ENCODE measurements at places on chromosomes 1 and 21.

DNA sequence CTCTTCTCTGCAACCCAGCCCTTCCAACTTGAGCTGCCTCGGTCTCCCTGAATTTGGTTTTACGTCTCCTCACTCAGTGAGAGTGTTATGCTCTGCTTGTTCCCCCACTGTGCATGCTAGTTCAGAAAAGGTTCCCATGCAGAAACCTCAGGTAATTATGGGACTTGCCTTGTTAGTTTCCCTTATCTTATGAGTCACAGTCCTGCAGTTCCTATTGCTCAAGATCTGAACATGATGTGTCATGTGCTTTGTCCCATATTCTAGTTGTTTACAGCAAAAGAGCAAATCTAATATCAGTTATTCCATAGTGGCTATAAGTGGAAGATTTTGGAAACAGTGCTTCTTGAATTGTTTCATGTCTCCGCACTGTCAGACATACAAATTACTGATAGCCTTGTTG is 74.4 kb downstream of the DUSP10 start:
- DNase-seq: no peak

DNA sequence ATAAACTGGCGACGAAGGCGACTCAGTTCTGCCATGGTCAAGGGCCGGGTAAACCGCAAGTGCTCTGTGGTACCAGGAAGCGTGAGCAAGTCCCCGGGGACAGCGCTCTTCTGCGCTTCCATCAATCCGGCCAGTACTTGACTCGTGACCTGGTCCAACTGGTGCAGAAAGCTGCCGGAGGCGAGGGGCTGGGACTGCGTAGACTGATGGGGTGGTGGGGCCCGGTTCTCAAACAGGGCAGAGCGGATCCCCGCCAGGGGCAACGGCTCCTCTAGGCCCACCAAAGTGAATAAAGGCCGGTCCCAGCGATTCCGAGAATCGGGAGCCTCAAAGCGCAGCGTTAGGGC is 852 bp downstream of the KTI12 start:
- DNase-seq: peak; percentile 15

- DNase-seq: peak; percentile 23
Measured at GRCh38 chr21:29217818-29218291, 80.9 kb upstream of the BACH1 start.

GRCh38 chr1:104064399-104064798 is 314.7 kb downstream of the AMY1C start:
- no peak for DNase-seq

DNA sequence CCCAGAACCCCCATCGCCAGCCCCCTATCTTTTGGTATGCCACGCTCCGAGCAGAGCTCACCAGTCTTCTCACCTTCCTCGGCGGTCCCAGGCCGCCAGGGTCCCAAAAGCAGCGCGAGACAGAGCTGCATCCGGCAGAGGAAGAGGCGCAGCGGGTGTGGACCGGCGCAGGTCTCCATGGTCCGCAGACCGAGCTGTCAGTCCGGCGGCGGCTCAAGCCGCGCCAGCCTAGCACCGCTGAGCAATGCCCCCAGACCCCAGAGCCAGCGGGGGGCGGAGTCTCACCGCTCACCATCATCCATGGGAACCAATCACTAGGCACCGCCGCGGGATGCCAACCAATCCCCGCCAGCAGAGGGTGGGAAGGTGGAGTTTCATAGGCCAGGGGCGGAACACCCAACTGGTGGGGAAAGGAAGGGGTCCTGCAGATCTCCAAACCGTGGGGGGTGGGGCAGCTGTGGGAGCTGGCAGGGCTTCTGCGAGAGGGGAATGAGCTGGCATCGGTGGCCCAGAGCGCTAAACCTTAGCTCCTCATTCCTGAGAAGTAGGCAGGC is at the start of gene EPHA10:
Gene EPHA10, minus strand, starts transcription at position 233 of the 554 bp plus-strand sequence. Its CDS starts 54 bp downstream, at position 179.
- no peak for DNase-seq

DNA sequence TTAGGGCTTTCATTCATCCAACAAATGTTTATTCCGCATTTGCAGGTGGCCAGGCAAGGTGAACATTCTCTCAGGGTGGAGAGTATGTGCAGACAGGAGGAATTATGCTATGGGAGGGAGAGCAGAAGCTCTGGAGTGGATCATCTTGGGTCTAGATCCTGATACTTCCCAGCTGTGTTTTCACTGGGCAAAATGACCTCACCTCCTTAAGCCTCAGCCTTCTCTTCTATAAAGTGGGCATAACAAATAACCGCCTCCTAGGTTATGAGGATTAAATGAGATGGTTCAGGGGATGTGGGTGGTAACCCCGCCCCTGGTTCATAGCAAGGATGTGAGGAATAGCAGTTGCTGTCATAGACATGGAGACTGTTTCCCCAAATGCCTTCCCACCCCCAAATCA is 1.7 kb upstream of the TMEM51 start:
- DNase-seq: no peak

GRCh38 chr1:119987686-119988085 is 81.8 kb downstream of the NOTCH2 start:
- DNase-seq: peak; percentile 76

DNA sequence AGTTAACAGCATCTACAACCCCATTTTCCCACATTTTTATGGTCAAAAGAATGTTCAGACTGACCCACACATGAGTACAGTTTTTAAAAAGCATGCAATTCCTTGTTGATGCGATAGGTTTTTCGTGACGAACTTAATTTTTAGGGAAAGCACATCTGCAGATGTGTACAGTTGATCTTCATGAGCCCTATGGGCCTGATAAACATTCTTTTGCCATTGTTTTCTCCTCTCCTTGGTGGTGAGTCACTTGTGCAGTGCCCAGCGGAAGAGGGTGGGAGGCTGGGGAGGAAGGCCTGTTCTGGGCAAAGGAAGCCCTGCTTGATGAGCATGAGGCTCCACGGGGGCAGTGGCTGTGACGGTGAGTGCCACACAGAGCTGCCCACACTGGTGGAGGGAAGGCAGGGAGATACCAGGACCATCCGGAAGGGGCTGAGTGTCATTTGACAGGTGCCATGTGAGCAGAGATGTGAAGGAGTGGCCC is 5.3 kb downstream of the ARF1 start:
- DNase-seq: peak; percentile 63

DNA sequence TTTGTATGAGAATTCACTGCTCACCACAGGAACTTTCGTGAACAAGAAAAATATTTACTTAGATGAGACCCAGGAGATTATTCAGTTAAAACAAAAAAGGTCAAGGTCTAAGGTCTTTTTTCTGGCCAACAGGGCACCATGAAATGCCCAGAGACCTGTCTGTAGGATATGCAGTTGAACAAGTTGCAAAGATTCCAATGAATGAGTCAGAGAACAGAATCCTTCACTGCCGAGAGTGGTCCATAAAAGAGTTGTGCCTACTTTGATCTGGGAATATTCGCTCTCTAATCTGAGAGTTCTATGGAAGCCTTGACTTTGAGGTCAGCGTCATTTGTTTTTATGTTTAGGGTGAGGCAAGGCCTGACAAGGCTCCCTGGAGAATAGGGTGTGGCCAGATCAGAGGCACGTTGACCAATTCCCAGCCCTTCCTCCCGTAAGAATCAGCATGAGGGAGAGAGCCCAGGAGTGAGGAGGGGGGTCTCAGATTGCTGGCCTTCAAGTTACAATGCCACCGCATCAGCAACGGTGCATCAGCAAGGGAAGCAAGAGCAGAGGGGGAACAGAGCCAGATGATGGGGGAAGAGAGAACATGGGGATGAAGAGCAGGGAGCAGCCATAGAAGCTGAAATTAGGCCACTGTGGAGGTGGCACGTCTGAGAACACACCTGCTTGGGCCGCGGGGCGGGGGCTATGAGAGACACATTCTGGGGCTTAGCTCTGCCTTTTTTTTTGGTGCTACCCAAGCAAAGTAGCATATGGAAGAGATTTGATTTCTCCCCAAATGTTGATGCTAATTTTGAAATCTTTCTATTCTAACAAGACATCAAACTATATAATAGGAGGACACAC is 206.4 kb upstream of the RAB4A start:
- DNase-seq: no peak

- no peak for DNase-seq
Measured at GRCh38 chr21:37531431-37531932, 164.9 kb downstream of the DYRK1A start.

- DNase-seq: no peak
Measured at GRCh38 chr1:14924455-14925331, 228.9 kb upstream of the TMEM51 start.

- no peak for DNase-seq
Measured at GRCh38 chr1:225941942-225942222, 862 bp upstream of the LEFTY2 start.

DNA sequence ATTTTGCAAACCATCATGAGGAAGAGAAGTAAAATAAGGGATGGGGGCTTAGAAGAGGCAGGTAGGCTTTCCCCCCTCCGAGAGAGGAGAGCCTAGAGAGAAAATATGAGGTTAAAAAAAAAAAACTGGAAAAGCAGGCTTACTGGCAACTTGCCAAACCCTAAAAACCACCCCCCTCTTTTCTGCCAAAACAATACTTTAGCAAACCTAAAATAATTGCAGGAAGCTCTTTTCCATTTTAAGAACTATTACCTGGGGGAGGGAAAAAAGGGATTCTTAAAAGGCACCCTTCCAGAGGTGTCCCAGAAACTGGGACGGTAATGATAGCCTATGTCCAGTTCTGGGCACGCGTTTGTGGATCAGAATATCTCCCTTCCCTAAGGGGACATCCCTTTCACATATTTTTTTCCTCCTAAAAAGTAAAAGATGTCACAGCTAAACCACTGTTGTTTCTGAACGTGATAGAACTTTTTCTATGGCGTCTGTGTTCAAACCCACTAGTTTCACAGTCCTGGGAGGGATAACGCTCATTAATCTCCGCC is 1.1 kb upstream of the NFIA start:
- no peak for DNase-seq

GRCh38 chr1:11874624-11875023 is 15.9 kb upstream of the NPPB start:
- no peak for DNase-seq

GRCh38 chr21:22630953-22631465 is 1632.8 kb downstream of the NCAM2 start:
- no peak for DNase-seq

All from bone marrow (tissue), 2 donors.